ENCODE measurements at places on chromosomes 3 and 15. TPM values are rescaled to one million over a fixed set of nuclear protein-coding genes. Genes with fewer than 3 reads are reported as not detected.

CATSPER2 gene
- 2.6 TPM for total RNA-seq

TRPM1 gene
- total RNA-seq = 0.07 TPM

CFAP91 gene
- total RNA-seq = not detected

NISCH gene
- total RNA-seq = 31.2 TPM

TRAK1 gene
- 24.5 TPM for total RNA-seq

GNAI2 gene
- 186 TPM for total RNA-seq

CACNA1D gene
- not detected for total RNA-seq

THPO gene
- total RNA-seq = not detected

RHOA gene
- 389 TPM for total RNA-seq

ZIC4 gene
- total RNA-seq = not detected

CAPN7 gene
- total RNA-seq = 18.1 TPM

RASL12 gene
- not detected for total RNA-seq

SNX22 gene
- total RNA-seq = 0.05 TPM

CLDN18 gene
- not detected for total RNA-seq

GOLGA6B gene
- total RNA-seq = not detected

SOX14 gene
- total RNA-seq = not detected

ZMYND10 gene
- 1.1 TPM for total RNA-seq

CCDC13 gene
- 0.35 TPM for total RNA-seq

HTR3E gene
- total RNA-seq = not detected

KLHL6 gene
- total RNA-seq = 0.07 TPM

GLCE gene
- 11.8 TPM for total RNA-seq

IL5RA gene
- not detected for total RNA-seq

CD80 gene
- not detected for total RNA-seq

All from airway epithelial cell (primary cell).